Suprapubic skin (tissue), 4 donors: ENCODE measurements at places on chromosomes 6 and 20. TPM values are rescaled to one million over a fixed set of nuclear protein-coding genes. Genes with fewer than 3 reads are reported as not detected.
A peak's percentile ranks its signal among the peaks of the same experiment; 100 is the strongest.

Gene ANKRD66
- total RNA-seq = not detected

Gene UBD
- not detected for total RNA-seq

GRCh38 chr6:15276036-15276985, 30.4 kb downstream of the JARID2 start:
- peaks cover 35% of the 10 kb centered on the region for H3K4me1 ChIP-seq
- H3K27me3 ChIP-seq = no peaks in the 10 kb centered on the region
- no peak for DNase-seq
- H3K36me3 ChIP-seq = no peaks in the 10 kb centered on the region
- H3K27ac ChIP-seq = no peak overlapping the region

- no peaks in the 10 kb centered on the region for H3K36me3 ChIP-seq
- no peaks in the 10 kb centered on the region for H3K4me1 ChIP-seq
- no peak overlapping the region for H3K27ac ChIP-seq
- peaks cover 47% of the 10 kb centered on the region for H3K27me3 ChIP-seq
These were observed 54.2 kb upstream of the FAM83D start for GRCh38 chr20:38872036-38872435.

Gene RREB1
- total RNA-seq = 56.2 TPM

Gene PROKR2
- not detected for total RNA-seq

DNA sequence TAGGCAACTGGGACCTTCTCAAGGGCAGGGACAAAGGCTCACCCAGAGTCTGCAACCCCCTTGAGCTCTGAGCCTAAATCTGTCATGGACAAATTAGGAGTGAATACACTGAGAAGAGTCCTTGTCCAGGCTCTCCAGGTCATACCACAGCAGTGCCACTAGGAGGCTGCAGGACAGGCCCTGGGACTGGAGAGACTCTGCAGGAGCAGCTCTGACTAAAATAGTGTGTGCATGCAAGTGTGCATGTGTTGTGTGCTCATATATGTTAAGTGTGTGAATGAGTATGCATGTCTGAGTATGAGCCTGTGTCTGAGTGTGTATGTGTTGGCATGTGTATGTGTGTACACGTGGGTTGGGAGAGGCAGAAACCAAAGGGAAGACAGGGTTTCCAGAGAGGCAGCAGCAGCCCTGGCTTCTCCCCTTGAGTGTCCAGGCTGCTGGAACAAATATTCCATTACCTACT, 27.1 kb downstream of the MRPL14 start:
- peaks cover 10% of the 10 kb centered on the region for H3K36me3 ChIP-seq
- H3K27ac ChIP-seq = no peak overlapping the region
- H3K27me3 ChIP-seq = no peaks in the 10 kb centered on the region
- no peak overlapping the region for H3K4me3 ChIP-seq
- peaks cover 7% of the 10 kb centered on the region for H3K4me1 ChIP-seq

Gene BCL2L1
- total RNA-seq = 109 TPM

Gene OOEP
- total RNA-seq = not detected

DNA sequence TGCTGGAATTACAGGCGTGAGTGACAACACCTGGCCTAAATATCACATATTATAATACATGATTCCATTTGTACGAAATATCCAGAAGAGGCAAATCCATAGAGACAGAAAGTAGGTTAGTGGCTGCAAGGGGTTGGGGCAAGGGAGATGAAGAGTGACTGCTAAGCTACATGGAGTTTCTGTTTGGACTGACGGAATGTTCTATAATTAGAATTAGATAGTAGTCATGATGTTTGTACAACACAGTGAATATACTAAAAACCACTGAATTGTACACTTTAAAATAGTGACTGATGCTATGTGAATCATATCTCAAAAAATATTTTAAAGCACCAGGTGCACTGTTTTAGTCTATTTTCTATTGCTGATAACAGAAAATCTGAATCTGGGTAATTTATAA, 3.7 kb upstream of the HEBP2 start:
- no peak overlapping the region for H3K27ac ChIP-seq
- peaks cover 11% of the 10 kb centered on the region for H3K4me1 ChIP-seq
- no peak overlapping the region for H3K4me3 ChIP-seq
- no peaks in the 10 kb centered on the region for H3K36me3 ChIP-seq
- DNase-seq = no peak
- H3K27me3 ChIP-seq = no peaks in the 10 kb centered on the region

Gene FAM83C
- 68.8 TPM for total RNA-seq

Gene DAAM2
- total RNA-seq = 12.6 TPM

- H3K27ac ChIP-seq = no peak overlapping the region
- H3K36me3 ChIP-seq = no peaks in the 10 kb centered on the region
These were observed 3.3 kb downstream of the EZR start for GRCh38 chr6:158815907-158816306.

DNA sequence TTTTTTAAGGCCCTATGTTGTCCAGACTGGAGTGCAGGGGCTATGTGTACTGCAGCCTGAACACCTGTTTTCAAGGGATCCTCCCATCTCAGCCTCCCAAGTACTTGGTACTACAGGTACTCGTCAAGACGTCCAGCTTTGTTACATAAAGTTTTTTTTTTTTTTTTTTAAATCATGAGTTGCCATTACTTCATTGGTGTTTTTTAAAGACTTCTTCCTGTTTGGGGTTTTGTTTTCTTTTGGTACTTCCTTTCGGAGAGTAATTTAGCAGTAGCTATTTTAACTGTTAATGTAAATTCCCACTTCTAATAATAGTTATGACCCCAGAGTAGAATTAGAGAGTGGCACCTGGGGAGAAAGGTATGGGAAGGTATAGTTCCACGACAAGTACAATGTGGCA, 10.5 kb downstream of the ZNFX1 start:
- peak overlapping the region; percentile 0 for H3K4me3 ChIP-seq
- peaks cover 38% of the 10 kb centered on the region for H3K4me1 ChIP-seq
- no peak overlapping the region for H3K27ac ChIP-seq
- no peak for DNase-seq

DNA sequence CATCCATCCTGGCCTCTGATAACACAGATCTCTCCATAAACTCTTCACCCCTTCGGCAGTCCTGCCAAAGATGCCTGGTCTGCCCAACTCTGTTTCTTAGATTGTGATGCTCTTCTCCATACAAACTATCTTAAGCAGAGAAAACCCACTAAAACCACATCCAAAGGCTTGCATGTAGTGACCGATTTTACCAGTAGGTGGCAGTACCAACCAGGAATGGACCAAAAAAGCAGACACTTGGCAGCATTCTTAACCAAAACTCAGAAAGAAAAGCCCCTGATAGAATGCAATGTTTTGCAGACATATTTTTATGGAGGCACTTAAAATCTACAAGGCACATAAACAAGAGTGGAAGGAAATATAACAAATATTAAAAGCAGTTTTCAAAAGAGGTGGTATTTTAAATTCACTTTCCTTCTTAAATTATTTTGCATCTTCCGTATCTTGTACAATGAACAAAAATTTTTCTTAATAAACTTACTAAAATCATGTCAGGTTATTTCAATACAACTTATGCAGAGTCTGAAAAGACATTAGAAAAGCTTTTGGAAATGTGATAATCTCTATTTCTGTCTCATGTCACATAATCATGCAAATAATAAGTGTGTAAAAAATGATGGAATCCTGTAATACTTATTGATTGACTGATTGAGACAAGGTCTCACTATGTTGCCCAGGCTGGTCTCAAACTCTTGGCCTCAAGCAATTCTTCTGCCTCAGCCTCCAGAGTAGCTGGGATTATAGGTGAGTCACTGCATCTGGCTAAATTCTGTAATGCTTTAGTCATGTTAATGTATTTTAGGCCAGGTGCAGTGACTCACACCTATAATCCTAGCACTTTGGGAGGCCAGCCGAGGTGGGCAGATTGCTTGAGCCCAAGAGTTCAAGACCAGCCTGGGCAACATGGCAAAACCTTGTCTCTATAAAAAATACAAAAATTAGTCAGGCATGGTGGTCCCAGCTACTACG, 29.4 kb downstream of the LRP11 start:
- DNase-seq = no peak
- no peak overlapping the region for H3K4me3 ChIP-seq
- no peak overlapping the region for H3K27ac ChIP-seq

- H3K27ac ChIP-seq = no peak overlapping the region
- H3K36me3 ChIP-seq = no peaks in the 10 kb centered on the region
- no peak overlapping the region for H3K4me3 ChIP-seq
These were observed 237.2 kb upstream of the ID4 start for GRCh38 chr6:19599796-19600464.

Gene BIRC7
- 3.0 TPM for total RNA-seq

GRCh38 chr6:78709021-78709420, 158.3 kb upstream of the IRAK1BP1 start:
- H3K4me1 ChIP-seq = no peaks in the 10 kb centered on the region
- no peaks in the 10 kb centered on the region for H3K27me3 ChIP-seq
- no peak for DNase-seq
- no peaks in the 10 kb centered on the region for H3K36me3 ChIP-seq
- no peak overlapping the region for H3K4me3 ChIP-seq

Gene DACT2
- 19.9 TPM for total RNA-seq

DNA sequence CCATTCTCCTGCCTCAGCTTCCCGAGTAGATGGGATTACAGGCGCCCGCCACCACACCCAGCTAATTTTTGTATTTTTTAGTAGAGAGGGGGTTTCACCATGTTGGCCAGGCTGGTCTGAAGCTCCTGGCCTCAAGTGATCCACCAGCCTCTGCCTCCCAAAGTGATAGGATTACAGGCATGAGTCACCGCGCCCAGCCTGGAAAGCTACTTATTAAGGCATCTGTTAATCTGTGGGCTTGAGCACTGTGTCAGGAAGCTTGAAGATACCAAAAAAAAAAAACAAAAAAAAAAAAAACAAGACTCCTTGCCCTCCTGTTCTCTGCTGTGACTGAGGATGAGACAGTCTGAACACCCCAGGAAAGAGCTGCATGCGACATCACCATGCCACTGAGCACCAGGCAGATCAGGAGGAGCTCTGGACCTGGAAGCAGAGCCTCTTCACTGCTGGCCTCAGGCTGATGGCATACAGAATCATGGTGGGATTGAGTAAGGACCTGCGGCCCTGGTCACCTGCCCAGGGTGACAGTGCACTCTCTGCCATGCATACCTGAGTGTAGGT, 166.5 kb upstream of the SNX9 start:
- peak; percentile 40 for DNase-seq
- H3K4me1 ChIP-seq = no peaks in the 10 kb centered on the region
- peaks cover 8% of the 10 kb centered on the region for H3K36me3 ChIP-seq
- H3K27ac ChIP-seq = no peak overlapping the region
- H3K27me3 ChIP-seq = no peaks in the 10 kb centered on the region

Gene TJAP1
- 29.1 TPM for total RNA-seq

GRCh38 chr6:12020187-12020791, 8.2 kb downstream of the HIVEP1 start:
- no peak overlapping the region for H3K4me3 ChIP-seq
- peaks cover 27% of the 10 kb centered on the region for H3K36me3 ChIP-seq
- peaks cover 7% of the 10 kb centered on the region for H3K4me1 ChIP-seq
- no peak for DNase-seq

DNA sequence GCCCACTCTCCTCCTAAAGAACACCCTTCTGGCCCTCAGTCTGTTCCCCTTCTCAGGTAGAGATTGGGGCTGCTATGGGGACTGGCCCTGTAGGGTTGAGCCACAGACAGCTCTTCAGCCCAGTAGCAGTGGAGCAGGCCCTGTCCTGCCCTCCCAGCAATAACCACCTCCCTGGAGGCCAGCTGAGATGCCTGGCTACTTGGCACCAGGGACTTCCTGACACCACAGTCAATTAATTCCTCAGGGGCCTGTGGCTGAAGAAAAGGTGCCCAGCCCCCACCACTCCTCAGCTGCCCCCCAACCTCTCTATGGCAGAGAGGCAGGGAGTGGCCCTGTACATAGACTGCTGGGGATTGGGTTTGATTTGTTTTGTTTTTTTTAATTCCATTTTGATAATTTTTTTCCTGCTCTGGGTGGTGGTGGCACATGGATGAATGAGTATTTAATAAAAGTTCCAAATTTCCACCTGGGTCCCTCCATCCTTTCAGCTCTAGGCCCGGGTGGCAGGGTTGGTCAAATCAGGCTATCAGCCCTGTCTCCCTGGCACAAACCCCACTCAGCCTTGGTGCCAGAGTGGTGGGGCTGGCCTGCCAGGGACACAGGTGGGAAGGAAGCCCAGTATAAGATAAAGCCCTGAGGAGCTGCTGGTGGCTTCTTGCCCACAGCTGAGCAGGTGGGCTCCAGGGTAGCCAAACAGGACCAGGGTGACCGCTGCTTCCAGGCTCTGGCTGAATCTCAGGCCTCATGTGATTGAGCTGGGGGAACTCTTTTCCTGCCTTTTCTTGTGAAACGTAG, 1.9 kb upstream of the DEF6 start:
- peaks cover 49% of the 10 kb centered on the region for H3K36me3 ChIP-seq
- no peak overlapping the region for H3K27ac ChIP-seq
- H3K4me1 ChIP-seq = peaks cover 38% of the 10 kb centered on the region
- no peak for DNase-seq
- H3K4me3 ChIP-seq = no peak overlapping the region

DNA sequence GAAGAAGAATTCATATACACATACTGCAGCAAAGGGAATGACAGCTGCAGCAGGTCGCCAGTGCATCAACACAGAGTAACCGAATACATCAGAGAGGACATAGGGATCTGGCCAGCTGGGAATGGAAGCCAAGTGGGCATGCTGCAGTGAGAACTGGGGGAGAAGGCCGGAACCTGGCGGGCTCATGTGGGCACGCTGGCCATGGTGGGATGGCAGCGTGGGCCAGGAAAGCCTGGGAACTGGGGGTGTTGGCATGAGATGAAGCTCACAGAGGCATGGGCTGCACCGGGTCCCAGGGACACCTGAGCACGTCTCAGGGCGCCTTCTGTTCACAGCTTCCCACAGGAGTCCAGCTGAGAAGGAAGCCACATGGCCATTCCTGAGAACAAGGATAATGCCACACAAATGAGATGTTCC, 139.5 kb upstream of the AGPAT4 start:
- DNase-seq = no peak
- H3K4me1 ChIP-seq = peaks cover 18% of the 10 kb centered on the region
- no peaks in the 10 kb centered on the region for H3K36me3 ChIP-seq
- H3K4me3 ChIP-seq = no peak overlapping the region
- H3K27ac ChIP-seq = no peak overlapping the region

Gene NNAT
- total RNA-seq = 4.6 TPM

DNA sequence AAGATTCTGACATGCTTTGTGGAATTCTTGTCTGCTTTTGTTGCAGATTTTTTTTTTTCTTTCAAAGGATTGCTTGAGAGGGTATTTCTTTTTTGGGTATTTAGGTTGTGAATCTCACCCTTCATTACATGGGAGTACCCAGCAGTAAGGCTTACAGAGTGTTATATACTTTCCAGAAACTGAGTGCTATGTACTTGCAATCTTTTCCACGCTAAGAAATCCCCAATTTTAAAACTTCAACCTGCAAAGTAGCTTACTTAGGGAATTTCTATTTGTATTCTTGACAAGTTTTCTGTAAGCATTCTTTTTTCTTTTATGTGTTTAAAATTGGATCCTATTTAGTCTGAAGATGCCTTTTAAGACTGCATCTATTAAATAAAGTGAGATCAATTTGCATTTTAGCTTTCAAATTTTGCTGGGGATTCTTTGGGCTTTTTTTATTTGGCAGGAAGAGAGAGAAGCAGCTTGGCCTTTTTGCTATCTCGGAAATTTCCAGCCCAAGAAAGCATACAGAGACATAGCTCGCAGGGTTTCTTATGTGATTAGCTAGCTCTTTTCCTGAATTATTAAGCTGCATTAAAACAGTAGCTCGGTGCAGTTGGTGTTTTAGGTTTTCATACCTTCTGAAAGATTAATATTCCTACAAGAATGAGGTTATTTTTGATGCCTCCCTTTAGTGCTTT, 42.6 kb downstream of the KCNS1 start:
- peaks cover 10% of the 10 kb centered on the region for H3K4me1 ChIP-seq
- H3K27me3 ChIP-seq = no peaks in the 10 kb centered on the region
- DNase-seq = no peak
- no peak overlapping the region for H3K4me3 ChIP-seq
